ENCODE measurements at places on chromosomes 6 and 20.

DNA sequence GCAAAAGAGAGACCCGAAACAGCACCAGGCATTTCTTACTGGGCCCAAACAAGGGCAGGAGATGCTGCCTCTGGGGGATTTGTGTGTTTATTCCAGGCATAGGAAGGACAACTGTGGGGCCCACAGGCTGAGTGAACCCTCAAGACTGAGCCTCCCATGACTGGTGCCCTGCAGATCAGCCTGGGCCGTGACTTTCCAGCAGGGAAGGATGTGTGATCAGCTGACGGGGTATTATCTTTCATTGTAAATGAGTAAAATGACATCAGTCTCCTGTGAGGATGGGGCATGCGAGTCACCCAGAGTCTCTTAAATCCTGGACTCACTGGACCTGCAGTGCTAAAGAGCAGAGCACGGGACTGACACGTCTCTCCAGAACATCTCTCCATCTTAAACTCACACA lies 3.9 kb upstream of the TEAD3 start:
- no peak for DNase-seq

DNA sequence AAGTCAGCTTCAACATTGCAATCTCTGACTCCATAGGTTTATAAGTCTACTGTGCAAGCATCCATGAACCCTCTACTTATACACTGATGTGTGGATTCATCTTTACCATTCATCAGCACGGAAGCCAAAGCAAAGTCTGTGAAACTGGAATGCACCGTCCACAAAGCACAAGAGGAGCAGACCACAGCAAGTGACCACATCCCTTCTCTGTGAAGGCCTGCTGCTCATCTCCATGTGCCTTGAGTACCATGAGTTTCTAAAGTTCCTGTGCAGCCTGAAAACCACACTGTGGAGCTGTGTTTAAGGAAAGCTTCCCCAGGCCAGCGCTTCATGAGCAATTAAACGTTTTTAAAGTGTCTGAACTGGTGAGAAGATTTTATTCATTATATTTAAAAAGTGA lies 20.0 kb downstream of the GABRR1 start:
- DNase-seq, result peak; percentile 1

GRCh38 chr6:5729080-5729434 lies 277.7 kb downstream of the NRN1 start:
- DNase-seq, result no peak

GRCh38 chr6:145139140-145139850 lies 596.0 kb downstream of the EPM2A start:
- no peak for DNase-seq

GRCh38 chr6:10720265-10720959 lies 2.5 kb upstream of the TMEM14C start:
- peak; percentile 88 for DNase-seq

All from KBM-7 (cell line).